ENCODE measurements at places on chromosomes 3 and 15. TPM values are rescaled to one million over a fixed set of nuclear protein-coding genes. Genes with fewer than 3 reads are reported as not detected.
A peak's percentile ranks its signal among the peaks of the same experiment; 100 is the strongest.

- DNase-seq: no peak
Observed at GRCh38 chr15:41928637-41929620, 35.1 kb upstream of the SPTBN5 start.

STRIT1 gene
- not detected for total RNA-seq

- DNase-seq: no peak
Observed at GRCh38 chr3:153029350-153029749, 132.7 kb upstream of the RAP2B start.

DNA sequence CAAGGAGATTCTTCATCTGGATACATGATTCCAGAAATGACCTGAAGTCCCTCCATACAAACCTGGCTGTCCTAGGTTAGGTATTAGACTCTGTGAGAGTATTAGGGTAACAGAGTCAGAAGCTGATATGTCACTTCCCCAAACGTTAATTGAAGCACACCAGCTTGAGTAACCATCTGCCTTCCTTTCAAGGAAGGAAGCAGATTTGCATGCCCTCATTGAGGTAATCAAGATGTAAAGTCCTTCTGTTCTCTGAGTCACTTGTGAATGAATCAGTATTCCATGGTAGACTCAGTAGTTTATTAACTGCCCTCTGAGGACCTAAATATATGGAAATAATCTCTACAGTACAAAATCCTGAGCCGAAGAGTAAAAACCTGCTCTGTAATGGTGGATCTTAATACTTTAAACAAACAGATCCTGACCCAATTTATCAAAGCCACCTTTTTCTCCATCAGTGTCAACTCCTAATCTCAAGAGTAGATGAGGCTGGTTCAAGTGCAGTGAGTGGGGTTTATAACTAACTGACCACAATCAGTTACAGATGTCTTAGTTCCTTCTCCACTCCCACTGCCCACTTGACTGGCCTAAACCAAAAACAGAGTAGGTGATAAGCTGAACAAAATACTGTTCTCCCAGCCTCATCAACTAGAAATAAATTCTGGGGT is 246.2 kb upstream of the CHRM5 start:
- peak; percentile 98 for DNase-seq

DNA sequence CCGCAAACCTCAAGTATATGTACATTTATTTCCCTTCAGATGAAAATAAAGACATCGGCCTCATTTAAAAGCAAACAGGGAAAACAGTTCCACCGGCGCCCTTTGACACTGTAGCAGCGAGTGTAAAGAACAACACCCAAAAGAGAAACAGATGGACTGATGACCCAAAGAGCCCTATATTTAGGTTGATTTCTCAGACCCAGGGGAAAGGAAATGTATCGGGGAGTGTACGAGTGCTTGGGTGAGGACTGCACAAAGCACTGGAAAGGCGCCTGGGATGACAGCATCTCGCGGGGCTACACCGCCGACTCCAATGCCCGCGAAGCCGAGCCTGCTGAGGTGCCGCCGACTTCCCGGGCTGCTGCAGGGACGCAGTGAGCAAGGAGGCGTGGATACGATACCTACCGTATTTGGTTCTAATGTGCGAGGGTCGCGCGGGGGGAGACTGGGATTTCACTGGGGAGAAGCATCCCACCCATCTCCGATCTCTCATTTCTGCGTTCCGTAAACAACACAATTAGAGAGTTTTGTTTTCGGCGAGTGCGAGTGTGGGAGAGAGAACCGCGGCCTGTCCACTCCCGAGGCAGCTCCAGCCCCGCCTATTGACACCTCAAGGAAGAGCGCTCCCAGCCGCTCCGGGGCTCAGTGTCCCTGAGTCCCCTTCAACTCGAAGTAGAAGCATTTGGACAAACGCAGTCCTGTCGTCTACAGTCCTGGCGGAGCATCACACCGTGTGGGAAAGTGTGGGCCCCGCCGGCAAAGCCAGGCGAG is 2.0 kb downstream of the MECOM start:
- DNase-seq: peak; percentile 9

ITPKA gene
- 9.7 TPM for total RNA-seq

- no peak for DNase-seq
Observed at GRCh38 chr3:99500485-99500884, 137.9 kb upstream of the COL8A1 start.

ADGRG7 gene
- total RNA-seq: 0.35 TPM

DNA sequence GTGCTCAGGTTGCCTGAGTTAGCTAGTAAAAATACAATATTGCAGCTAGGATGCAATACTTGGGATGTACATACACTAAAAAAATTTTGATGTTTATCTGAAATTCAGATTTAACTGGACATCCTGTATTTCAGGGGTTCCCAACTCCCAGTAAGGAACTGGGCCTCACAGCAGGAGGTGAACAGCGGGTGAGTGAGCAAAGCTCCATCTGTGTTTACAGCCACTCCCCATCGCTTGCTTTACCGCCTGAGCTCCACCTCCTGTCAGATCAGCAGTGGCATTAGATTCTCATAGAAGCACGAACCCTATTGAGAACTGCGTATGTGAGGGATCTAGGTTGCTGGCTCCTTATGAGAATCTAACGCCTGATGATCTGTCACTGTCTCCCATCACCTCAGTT is 285.1 kb upstream of the PROK2 start:
- no peak for DNase-seq

GRCh38 chr3:77052733-77053670 is 13.1 kb downstream of the ROBO2 start:
- no peak for DNase-seq

DNA sequence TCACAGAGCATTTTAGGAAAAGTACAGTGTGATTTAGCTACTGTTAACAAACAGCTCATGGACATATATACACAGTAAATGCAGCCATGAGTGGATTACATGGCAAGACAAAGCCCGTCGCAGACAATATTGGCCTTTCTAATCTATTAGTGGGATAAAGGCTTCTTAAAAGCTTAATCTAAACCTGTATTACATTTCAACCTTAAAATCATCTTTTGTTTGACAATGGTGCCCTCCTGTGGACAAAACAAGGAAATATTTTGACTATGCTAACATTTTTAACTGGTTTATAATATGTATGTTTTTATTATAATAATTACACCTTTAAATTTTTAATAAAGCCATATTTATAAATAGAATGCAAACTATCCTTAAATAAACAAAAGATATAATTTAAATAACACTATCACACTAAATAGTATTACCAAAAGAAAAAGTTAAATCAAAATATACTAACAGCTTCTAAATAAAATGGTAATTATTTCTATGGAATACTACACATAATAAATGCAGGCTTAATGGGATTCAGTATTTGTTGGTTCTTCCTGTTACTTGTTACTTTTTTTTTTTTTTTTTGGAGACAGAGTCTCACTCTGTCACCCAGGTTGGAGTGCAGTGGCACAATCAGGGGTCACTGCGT is 38.6 kb downstream of the TAFA4 start:
- peak; percentile 52 for DNase-seq

DNA sequence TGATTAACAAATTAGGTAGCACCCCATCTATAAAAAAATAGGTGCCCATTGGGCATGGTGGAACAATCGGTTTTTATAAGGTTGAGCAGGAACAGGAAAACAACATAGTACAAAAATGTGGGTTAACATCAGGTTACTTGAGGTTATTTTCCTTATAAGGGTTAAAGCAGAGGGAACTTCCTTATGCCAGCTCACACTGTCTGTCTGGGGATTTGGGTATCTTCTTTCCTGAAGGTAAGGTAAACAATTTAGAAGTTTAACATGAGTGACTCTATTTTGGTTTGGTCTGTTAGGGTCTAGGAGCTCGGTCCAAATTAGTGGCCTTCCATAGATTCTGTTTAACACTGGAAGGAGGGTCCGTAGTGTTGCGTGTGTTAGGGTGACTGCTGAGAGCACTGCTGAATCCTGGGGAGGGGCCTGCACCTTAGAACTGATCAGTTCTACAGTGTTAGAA is 14.7 kb downstream of the CHD2 start:
- DNase-seq: peak; percentile 81

- DNase-seq: no peak
Observed at GRCh38 chr3:151009981-151010380, 37.5 kb upstream of the CLRN1 start.

TRAK1 gene
- 84.4 TPM for total RNA-seq

DNA sequence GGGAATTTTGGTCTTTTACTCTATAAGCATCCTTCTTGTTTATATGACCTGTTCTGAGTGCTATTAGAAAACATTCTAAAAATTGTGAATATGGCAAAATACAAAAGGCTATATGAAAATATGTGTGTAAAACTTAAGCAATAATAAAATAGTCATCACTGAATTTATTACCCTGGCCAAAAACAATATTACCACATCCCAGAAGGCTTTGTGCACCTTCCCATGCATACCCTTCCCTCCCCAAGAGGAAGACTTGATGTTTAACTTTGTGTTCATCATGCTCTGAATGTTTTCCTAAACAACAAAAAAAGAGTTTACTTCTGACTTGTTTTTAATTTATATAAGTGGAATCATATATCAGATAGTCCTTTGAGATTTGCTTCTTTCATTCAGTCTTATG is 155.1 kb upstream of the TNIK start:
- no peak for DNase-seq

GRCh38 chr3:188943591-188943990 is 228.2 kb upstream of the TPRG1 start:
- DNase-seq: no peak

OR5H6 gene
- total RNA-seq: not detected

DNA sequence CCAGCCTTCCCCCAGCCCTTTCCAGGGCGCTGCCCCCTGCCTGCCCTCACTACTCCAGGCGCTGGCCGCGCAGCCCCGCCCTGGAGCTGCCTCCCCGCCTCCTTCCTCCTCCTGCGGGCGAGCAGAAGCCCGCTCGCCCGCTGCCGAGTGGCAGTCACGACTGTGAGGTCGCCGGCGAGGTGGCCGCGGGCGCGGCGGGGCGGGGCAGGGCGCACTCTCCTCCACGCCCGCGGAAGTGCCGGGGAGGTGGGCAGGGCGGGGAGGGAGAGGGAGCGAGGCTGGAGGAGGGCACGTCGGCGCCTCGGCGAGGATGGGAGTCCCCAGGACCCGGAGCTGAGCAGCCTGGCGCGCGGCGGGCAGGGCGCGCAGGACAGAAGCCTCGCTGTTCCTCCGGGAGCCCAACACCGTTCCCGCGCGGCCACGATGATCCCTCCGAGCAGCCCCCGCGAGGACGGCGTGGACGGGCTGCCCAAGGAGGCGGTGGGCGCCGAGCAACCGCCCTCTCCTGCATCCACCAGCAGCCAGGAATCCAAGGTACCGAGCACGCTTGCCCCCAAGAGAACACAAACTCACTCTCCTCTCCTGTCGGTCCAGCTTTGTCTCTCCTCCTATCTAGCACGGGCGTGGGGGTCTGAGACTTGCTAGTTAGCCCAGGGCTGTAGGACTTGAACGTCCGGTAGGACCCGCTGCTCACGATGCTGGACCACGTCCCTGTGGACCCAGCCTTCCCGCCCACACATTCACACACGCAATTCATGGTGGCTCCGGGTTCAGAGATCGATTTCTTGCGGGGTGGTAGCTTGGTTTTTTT is at the start of gene STAC:
TSS of gene STAC (plus strand) at position 284 of the 811 bp plus-strand sequence. CDS start at position 424, 140 bp downstream.
- no peak for DNase-seq

PROK2 gene
- total RNA-seq: not detected

HHATL gene
- total RNA-seq: not detected

ATP1B3 gene
- 39.8 TPM for total RNA-seq

DNA sequence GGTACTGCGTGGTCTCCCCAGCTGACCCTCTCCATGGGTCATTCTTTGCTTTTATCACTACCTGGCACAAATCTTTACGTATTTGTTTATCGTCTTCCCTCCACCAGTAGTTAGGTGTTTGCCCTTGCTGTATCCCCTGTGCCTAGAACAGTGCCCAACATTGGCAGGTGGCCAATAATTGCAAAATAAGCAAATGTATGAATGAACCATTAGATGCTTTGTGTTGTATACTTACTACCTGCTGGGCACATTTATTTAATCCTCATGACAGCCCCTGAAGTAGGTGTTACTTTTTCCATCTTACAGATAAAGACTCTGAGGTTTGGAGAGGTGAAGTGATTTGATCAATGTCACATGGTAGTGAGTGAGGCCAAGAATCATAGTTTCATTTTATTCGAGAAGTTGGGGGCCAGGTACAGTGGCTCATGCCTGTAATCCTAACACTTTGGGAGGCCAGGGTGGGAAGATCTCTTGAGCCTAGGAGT is 2.0 kb upstream of the TWF2 start:
- DNase-seq: no peak

DNA sequence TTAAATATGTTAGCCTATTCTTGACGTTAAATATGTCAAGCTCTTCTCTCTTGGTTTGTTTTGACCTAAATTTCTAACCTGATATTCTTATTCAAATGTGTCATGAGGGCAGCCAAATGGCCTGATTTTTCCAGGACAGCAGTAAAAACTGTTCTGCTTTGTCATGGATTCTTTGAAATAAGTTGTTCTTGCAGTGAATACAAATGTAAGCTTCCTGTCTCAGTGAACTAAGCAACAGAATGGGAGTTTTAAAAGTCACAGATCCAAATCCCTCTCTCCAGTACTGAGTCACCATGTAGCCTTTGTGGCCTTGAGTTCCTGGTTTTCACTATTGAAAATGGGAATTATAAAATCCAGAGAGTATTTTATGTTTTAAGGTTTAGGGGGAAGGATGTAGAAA is 301.8 kb downstream of the NLGN1 start:
- DNase-seq: peak; percentile 13

DNA sequence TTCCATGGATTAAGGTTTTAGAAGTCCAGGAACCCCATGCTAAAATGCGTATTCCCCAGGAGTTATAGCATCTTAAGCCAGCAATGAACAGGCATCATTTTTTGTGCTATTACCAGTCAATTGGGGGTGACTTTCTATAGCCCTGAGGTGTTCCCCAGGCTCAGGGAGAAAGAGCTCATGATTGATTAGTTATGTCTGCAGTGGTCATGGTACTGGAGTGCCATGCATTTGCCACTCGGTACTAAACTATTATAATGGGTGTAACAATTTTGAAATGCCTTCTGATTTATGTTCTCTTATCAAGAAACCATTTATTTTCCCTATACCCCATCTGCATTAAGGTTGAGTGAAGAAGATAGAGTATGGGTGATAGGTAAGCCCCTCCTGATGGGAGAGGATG is 11.9 kb downstream of the LRRC31 start:
- DNase-seq: no peak

DNA sequence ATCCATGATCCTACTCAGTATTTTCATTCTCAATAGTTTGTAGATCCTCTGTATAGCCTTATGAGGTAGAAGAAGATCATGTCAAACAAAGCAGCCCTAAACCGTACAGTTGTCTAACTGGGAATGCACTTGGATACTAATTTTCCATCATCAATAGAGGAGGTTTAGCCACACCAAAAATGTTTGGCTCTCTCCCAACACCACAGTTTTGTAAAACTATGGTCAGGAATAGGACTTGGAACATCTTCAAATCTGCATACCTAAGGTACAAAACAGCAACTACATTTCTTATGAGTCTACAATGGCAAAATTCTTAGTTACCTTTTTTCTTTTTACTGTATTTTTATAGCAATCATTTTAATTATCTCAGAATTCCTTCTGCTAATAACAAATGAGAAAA is 1001.6 kb downstream of the ROBO2 start:
- DNase-seq: peak; percentile 44

APEH gene
- 233 TPM for total RNA-seq

COX17 gene
- 11.4 TPM for total RNA-seq

Data from renal cortical epithelial cell (primary cell).